K562 (cell line): ENCODE measurements at places on chromosomes 7 and 10.
A peak's percentile ranks its signal among the peaks of the same experiment; 100 is the strongest.

- DNase-seq: no peak
Observed at GRCh38 chr7:22872096-22872807, 49.6 kb upstream of the TOMM7 start.

DNA sequence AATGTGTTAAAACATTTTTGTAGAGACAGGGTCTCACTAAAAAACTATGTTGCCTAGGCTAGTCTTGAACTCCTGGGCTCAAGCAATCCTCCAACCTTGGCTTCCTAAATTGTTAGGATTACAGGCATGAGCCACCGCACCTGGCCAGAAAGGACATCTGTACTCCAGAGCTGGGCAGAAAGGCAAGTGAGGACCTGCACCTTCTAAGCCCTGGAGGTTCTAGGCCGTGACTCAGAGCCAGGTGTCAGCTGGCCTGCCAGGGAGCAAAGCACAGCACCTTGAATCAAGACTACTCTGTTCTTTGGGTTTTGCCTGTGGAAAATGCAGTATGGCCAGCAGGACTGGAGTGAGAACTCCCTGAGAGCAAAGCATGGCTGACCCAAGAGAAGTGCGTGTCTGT, 396.5 kb downstream of the ADRA2A start:
- no peak for DNase-seq

DNA sequence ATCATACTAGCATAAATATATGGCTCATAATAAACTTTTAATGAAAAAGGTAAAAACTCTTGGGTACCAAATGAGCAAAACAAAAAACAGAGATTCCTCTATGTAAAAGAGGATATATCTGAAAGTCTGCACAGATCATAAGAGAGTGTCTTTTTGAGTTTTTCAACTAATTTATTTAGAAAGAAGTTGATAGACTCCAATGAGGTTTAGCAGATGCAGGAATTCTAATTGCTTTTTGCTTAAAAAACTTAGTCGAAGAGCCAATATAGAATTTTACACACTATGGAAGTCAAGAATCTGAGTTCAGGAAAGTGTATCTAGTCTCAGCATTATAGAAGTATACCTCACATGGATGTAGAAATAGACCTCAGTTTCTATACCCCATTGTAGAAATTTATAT, 3.4 kb upstream of the MLLT10 start:
- no peak for DNase-seq

DNA sequence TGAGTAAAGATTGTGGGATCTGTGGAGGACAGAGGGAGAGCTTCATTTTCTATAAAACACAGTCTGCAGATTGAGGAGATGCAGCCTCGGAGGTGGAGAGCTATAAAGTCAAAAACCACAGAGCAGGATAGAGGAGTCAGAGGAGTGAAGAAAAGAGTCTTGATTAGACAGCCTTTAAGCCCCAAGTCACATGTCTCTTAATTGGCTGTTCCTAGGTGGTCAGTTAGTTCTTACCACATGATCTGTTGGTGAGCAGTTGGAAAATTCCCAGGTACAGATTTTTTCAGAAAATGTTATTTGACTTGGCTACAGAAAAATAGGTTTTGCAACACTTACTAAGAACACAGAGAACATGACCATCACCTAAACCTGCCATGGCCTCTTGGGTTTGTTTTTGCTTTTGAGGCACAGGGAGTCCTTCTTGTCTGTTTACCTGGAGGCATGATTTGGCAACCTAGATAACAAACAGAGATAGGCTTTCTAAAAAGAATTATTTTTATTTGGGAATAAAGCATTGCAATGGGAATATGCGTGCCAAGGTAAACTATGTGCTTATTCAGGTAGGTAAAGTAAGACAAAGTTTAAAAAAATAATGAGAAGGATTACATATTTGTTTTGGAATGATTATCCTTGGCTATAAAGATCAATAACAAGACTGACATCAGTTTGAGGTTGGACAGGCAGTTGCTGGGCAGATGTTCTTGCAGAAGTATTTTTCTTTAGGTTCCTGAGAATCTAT, 604 bp upstream of the CYP3A43 start:
- no peak for DNase-seq

DNA sequence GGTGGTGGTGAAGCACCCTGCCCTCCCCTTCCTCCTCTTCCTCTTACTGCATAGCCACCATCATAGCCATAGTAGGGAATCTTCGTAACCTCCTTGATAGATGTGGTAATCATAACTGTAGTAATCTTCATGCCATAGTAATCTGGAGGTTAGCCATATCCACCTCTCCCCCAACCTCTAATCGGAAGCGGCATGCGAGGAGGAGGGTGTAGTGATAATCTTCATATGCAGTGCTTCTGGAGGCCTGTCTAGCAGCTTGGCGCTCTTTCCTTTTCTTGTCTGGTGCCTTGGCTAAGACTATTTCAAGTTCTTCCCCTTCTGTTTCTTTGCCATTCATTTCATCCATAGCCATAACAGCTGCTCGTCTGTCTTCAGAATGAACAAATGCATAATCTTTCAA, 90.9 kb downstream of the MLLT10 start:
- DNase-seq: no peak

- DNase-seq: no peak
Observed at GRCh38 chr10:96357038-96357620, 1.7 kb downstream of the OPALIN start.

GRCh38 chr10:51002469-51002868, 71.8 kb upstream of the PRKG1 start:
- DNase-seq: no peak

GRCh38 chr10:105674448-105674847, 1033.4 kb downstream of the SORCS3 start:
- no peak for DNase-seq

DNA sequence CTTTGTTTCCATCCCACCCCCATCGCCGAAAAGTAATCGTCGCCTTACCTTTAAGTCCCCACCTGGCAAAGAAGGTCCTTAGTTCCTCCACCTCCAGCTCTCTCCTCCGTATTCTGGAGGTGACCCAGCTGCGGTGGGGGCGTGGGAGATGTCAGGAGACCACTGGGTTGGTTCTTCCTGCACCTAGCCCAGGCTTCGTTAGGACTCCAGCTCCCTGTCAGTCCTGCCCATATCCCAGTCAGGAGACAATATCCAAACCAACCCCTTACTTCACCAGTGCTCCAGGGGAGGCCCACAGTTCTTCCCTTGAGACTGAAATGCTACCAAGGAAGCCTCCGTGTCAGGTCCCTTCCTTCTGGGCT, 693 bp downstream of the ADIRF start:
- DNase-seq: no peak

- no peak for DNase-seq
Observed at GRCh38 chr10:113889911-113890310, 35.5 kb downstream of the NHLRC2 start.

- no peak for DNase-seq
Observed at GRCh38 chr10:118742032-118742431, 12.7 kb downstream of the CACUL1 start.

GRCh38 chr10:28316696-28317095, 13.8 kb upstream of the MPP7 start:
- no peak for DNase-seq

DNA sequence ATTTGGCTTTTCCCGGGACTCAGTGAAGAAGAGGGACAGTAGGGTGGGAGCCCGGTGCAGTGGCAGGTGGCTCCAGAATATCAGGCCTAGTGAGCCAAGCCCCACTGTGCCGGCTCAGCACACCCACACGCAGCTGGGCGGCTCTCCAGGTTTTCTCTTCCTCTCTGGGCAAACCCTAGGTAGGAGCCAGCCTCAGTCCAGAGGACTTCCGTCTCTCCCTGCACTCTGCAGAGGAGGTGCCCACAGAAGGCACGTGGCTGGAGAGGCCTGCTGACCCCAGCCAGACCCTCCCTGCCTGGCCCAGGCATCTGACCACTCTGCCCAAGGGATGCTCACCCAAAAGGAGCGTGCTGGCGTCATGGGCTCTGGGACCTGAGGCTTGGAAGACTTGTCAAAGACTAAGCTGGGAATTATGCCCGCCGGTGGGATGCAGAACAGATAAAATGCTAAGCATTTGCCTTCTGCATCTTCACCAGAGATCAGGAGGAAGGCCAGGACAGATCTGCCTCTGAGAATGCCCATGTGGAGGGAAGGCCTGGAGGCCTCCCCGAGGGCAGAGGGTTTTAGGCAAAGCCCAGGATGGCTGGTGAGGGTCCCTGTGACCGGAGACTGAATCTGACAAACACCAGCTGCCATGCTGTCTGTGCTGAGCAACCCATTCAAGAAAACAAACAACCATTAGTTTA, 40.2 kb downstream of the TCERG1L start:
- DNase-seq: no peak

GRCh38 chr7:125908711-125909110, 979.1 kb upstream of the POT1 start:
- DNase-seq: no peak

GRCh38 chr10:69838418-69838817, 36.7 kb downstream of the COL13A1 start:
- no peak for DNase-seq

GRCh38 chr10:88019753-88020152, 156.3 kb downstream of the PTEN start:
- no peak for DNase-seq

DNA sequence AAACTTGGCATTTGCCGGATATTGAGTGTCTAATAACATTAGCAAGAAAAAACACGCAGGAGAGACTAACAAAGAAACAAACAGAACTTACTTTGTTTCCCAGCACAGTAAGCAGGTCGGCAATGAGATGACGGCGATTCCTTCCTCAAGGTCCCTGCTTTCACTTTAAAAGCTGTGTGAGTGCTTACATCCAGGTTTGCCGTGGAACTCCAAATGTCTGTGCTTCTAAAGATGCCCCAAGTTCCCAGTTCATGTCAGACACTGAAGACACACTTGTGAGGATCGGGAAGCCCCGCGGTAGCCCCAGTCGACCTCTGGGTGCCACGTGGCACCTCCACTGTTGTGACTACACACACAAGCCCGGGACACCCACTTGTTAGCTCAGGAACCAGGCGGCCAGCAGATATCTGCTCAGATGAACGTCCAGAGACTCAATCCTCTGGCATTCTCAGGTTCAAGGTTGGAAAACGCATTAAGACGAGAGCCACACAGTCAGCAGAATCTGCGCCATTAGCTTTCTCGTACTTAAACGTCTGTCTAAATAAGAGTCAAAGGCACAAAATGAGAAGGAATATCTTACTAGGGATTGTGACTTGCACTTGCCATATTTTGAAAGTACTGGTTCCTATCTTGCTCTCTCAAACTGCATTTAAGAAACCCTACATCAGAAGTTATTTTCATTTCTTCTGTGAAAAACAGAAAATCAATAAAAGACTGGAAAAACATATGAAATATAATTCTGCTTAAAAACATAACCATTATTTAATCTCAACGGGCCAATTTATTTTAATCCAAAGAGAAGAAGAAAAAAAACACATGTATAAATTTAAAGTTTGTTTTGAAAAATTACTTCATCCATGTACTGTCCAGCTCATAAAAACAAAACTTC, 207.6 kb upstream of the KLF14 start:
- DNase-seq: peak; percentile 81

- peak; percentile 38 for DNase-seq
Observed at GRCh38 chr7:35975851-35976454, 175.1 kb downstream of the SEPTIN7 start.

- no peak for DNase-seq
Observed at GRCh38 chr7:122155566-122155965, 11.5 kb upstream of the AASS start.

DNA sequence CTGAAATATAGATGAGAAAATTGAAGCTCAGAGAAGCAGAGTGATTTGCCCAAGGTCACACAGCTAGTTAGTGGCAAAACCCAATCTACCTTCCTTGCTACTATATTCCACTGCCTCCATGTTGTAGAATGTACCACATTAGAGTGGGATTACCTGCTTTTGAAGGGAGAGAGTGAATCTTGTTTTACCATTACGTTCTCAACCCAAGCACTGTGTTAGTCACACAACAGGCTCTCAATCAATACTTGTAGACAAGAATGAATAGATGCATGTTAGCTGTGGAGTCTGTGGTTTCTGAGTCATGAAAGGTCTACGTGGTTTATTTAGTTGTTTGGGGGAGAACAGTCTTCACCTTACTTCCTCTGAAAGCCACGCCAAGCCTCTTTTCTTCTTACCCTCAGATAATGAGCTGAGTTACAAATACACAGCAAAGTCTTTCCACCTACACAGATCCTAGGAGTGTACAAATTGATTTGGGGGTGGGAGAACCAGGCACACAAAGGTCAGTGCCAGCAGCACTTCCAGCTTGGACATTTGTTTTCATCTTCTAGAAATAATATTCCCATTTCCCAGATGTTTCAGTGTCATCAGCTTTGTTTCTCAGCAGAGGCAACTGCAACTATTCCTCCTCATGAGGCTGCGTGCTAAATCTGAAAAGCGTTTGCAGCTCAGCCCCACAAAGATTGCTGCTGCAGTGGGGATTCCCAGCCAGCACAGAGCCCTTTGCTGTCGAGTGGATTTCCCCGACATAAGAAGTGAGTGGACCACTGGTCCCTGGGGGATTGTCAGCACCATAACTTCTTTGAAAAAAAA, 71.5 kb upstream of the ADO start:
- DNase-seq: no peak

DNA sequence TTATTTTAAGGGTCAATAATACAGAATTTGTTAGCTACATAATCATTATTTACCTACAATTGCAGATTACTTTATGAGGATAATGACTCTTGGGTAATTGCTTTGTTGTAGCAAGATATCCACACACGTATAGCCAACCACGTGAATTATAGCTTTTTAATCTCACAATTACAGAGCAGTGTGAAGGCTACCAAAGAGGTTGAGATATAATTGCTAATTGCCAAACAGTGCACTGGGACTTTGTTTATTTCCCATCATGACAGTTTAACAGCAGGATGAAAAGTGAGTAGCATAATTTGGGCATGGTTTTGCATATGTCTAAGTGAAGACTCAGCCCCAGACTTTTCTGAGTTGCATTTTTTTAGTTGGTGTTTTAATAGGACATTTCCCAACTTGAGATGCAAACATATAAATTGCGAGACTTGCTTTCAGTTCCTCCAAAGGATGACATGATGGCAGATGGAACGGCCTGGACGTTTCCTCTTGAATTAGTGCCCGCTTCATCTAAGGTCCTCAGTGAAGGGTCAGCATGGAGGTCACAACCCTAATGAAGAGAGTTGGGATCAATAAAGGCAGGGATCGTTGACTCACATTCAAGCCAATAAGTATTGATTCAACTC, 180.7 kb upstream of the GPR26 start:
- no peak for DNase-seq

- no peak for DNase-seq
Observed at GRCh38 chr7:131357282-131357880, 29.7 kb downstream of the MKLN1 start.

GRCh38 chr7:1938788-1939433, 268.8 kb downstream of the ELFN1 start:
- DNase-seq: no peak

DNA sequence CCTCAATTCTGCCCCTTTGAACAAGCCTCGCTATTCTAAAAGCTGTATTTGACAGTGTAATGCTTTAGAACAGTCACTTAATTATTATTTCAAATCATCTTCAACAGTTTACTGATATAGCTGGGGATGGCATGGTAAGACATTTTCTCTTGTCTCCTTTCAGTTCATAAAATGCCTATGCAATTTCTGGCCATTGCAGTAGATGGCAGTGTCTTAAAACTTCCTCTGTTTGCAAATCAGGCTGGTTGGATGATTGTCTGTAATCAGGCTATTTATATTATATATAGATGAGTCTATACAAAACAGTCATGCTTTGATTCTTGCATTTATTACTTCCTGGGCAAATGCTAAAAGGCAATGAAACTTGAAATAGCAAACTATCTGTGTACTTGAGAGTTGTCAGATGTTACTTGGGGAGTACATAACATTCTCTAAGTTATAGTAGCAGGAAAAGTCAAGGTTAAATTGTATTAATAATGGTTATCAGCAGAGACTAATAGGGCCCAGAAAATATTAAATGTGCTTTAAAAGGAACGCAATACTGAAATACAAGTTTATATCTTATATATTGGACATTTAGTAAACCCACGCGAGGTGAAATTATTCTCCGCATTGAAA, 55.5 kb upstream of the LHFPL3 start:
- DNase-seq: no peak
